Lower lobe of right lung (tissue), 2 donors: ENCODE measurements at places on chromosomes 16 and 17. TPM values are rescaled to one million over a fixed set of nuclear protein-coding genes. Genes with fewer than 3 reads are reported as not detected.
A peak's percentile ranks its signal among the peaks of the same experiment; 100 is the strongest.

KRT40 gene
- 0.27 TPM for total RNA-seq

DNA sequence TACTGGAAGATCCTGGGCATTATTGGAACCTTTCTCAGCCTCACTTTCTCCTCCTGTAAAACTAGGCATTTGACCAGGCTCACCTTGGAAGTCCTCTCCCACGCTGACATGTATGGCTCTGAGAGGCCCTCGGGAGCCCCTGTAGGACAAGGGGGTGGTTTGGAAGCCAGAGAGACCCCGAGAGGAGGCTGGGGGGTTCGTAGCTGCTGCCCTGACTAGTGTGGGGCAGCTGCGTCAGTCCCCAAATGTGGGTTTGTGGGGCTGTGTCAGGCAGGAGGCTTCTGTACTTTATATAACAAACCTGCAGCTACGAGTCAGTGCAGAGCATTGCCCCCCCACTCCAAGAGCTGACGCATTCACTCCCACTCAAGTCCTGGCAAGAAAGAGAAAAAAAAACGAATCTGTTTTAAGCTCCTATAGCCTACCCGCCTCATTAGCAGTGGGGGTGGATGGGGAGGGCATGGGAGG is 1.8 kb downstream of the CX3CL1 start:
- no peak for DNase-seq

DNA sequence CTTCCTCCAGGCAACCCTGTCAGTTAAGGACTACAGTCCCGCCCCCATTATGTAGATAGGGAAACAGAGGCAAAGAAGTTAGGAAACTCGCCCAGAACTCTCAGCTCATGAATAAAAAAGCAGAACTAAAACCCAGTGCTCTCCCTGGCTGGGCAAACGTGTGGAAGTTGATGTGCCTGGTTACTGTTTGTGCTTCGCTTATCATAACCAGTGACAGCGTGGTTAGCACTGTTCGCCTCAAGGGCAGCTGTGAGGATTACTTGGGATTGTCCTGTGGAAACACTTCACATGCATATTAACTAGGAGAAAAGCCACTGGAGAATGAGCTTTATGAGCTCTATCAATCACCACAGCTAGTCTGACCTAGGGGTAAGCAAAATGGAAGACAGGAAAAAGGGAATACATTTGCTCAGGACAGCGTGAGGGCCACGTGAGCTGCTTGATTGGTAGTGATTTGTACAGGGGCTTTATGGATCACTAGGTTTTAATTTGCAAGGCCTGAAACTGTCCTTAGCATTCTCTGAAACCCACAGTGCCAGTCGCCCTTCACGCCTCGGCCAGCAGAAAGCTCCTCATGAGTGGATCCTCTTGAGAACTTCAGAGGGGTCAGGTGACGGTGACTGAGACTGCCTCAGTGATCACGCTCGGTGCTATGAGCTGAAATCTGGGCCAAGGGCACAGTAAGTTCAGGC is 19.9 kb downstream of the CYB5D2 start:
- no peak for DNase-seq

G6PC1 gene
- not detected for total RNA-seq

DNA sequence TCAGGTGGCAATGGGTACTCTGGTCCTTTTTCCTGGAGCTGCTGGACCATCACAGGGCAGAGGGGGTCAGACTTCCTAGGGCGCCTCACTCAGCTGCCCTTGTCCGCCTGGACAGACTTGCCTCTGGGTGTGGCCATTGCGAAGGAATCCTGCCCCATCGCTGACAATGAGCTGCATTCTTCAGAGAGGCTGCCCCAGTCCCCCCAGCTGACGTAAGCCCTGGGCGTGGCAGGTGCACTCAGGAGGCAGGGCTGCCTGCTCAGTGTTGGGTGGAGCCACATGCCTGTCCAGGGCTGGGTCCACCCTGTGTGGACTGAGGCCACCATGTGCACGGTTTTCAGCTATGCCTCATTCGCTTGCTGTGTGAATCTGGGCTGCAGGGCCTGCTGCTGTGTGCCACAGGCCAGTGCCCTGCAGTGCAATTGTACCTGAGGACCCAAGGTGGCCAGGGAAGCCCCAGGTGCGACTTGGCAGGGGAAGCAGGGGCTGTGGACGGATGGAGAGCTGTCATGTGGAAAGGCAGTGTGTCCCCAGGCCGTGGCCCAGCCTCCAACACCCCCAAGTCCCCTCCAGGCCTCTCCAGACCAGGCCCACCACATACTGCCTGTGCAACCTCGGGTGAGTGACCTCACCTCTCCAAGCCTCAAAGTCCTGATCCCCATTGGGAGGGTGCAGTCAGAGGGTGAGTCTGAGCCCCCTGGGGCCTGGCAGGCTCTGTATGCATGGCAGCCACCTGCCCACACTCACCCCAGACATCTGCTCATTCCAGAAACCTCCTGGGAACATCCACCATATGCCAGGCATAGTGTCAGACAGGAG is 14.0 kb upstream of the MPRIP start:
- peak; percentile 92 for DNase-seq

CXCL16 gene
- total RNA-seq = 249 TPM

CHST5 gene
- 0.62 TPM for total RNA-seq

GRCh38 chr16:75372236-75372856 is 61.0 kb downstream of the CFDP1 start:
- no peak for DNase-seq

GRCh38 chr16:11780991-11781680 is 15.9 kb downstream of the ZC3H7A start:
- no peak for DNase-seq

RND2 gene
- 0.53 TPM for total RNA-seq

GRCh38 chr17:69246726-69247375 is 18.2 kb upstream of the ABCA10 start:
- no peak for DNase-seq

DNA sequence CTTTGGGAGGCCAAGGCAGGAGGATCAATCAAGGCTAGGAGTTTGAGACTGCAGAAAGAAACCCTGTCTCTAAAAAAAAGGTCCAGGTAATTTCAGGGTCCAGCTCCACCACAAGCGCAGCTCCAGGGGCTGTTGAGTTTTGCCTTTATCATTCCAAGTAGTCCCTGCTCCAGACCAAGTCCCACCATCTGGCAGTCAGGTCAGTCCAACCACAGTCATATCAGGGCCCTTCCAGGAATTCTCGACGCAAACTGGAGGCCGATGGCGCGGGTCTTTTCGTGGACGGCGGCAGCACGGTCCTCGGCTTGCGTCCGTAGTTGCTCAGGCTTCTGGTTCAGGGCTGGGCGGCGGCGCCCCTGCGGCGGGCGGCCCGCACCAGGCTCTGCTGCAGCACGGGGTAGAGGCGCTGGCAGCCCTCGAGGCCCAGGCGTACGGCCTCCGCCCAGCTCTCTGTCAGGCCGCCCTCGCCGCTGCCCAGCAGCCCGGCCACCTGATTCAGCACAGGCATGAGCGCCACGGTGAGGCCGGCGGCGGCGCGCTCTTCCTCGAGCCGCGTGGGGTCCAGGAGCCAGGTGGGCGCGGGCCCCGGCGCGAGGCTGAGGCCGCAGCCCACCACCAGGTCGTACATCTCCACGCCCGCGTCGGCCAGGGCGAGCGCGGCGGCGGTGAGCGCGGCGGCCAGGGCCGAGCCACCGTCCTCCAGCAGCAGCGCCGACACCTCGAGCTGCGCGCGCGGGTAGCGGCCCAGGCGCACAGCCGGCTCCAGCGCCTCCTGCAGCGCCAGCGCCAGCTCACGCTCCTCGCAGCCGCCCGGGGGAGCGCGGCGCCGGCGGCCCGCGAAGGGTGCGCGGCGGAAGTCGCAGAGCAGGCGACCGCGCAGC is 752 bp downstream of the EXOSC6 start:
- DNase-seq = peak; percentile 62

USP43 gene
- 6.8 TPM for total RNA-seq

GRCh38 chr17:56700919-56701420 is 107.5 kb downstream of the NOG start:
- no peak for DNase-seq

DNA sequence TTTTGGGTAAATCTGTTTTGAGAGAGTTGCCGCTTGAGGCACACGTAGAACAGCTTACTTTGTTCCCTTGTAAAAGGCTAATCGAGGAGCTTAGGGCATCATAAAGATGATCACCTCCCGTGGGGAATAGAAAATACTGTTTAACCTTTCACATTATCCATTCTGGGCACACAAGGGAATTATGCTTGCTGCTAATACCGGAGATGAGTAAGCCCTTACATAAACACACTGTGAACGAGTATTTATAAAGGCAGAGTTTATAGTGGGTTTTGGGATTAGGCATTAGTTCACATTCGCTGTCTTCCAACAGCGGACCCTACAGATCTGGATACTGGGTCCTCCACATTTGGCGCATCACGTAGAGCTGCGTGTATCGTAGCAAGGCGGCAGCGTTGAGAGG is 51.2 kb upstream of the CNTNAP4 start:
- DNase-seq = no peak

- DNase-seq = no peak
Measured at GRCh38 chr17:51180486-51180885, 14.3 kb downstream of the NME2 start.

TNK1 gene
- total RNA-seq = 4.1 TPM

KRTAP9-2 gene
- not detected for total RNA-seq

CIBAR2 gene
- 12.8 TPM for total RNA-seq

GRCh38 chr16:22681554-22682291 is 132.2 kb upstream of the HS3ST2 start:
- DNase-seq = no peak

EVI2B gene
- 130 TPM for total RNA-seq
